ENCODE measurements at places on chromosomes 1 and 21.
A peak's percentile ranks its signal among the peaks of the same experiment; 100 is the strongest.

DNA sequence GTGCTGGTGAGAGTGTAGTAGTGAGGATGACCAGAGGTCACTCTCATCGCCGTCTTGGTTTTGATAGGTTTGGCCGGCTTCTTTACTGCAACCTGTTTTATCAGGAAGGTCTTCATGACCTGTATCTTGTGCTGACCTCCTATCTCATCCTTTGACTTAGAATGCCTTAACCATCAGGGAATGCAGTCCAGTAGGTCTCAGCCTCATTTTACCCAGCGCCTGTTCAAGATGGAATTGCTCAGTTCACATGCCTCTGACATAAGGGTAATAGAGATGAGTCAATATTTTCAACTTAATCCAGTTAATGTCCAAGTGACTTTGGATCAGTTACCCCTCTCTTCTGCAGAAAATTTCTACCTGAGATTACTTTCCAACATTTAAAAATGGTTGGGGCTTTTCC lies 4.6 kb downstream of the NID1 start:
- DNase-seq: no peak

DNA sequence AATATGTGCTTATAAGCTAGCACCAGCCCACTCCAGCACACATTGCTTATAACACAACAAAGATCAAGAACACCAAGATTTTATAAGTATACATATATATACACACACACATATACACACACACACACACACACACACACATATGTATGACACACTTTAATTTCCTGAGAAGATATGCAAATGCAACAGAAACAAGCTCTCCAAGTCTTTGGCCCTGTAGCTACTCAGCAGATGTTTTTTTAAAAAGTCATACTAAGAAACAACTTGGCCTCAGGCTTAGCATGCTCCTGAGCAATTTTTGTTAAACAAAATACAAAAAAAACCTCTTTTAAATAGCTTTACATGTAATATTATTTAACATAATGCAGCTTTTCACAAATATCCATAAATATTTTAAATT lies 11.1 kb downstream of the TNFSF18 start:
- no peak for DNase-seq

GRCh38 chr1:41492341-41492848 lies 7.9 kb upstream of the EDN2 start:
- no peak for DNase-seq

GRCh38 chr1:192730198-192730597 lies 78.6 kb upstream of the RGS2 start:
- DNase-seq: peak; percentile 17

All from fibroblast of skin of right quadriceps (primary cell).